ENCODE measurements at places on chromosomes 12 and 14.

DNA sequence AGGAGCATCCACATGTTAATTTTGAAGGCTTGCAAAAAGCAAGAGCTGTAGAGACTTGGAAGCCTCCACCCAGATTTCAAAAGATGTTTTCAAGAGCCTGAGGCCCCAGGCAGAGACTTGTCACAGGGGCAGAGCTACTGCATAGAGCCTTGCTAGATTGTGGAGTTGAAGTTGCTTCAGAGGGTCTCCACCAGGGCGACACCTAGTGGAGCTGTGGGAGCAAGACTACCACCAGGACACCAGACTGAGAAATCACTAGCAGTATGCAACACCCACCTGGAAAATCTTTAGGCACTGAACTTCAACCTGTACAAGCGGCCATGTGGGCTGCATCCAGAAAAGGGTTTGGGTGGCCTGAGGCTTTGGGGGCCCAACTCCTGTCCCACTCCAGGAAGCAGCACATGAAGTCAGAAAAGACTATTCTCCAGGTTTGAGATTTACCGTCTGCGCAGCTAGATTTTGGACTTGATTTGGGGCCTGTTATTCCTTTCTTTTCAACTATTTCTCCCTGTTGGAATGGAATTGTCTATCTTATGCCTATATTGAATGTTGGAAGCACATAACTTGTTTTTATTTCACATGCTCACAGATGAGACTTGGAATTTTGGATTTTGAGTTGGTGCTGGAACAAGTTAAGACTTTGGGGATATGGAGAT is 508.6 kb downstream of the FLRT2 start:
- peak; percentile 13 for DNase-seq

- DNase-seq, result no peak
These were observed 159.2 kb downstream of the MYRFL start for GRCh38 chr12:69984241-69984640.

GRCh38 chr14:97930166-97930565 is 1133.0 kb downstream of the VRK1 start:
- DNase-seq, result no peak

GRCh38 chr12:88752183-88752582 is 171.9 kb upstream of the KITLG start:
- DNase-seq, result no peak

- DNase-seq, result no peak
These were observed 209.2 kb upstream of the NOS1 start for GRCh38 chr12:117570608-117571007.

DNA sequence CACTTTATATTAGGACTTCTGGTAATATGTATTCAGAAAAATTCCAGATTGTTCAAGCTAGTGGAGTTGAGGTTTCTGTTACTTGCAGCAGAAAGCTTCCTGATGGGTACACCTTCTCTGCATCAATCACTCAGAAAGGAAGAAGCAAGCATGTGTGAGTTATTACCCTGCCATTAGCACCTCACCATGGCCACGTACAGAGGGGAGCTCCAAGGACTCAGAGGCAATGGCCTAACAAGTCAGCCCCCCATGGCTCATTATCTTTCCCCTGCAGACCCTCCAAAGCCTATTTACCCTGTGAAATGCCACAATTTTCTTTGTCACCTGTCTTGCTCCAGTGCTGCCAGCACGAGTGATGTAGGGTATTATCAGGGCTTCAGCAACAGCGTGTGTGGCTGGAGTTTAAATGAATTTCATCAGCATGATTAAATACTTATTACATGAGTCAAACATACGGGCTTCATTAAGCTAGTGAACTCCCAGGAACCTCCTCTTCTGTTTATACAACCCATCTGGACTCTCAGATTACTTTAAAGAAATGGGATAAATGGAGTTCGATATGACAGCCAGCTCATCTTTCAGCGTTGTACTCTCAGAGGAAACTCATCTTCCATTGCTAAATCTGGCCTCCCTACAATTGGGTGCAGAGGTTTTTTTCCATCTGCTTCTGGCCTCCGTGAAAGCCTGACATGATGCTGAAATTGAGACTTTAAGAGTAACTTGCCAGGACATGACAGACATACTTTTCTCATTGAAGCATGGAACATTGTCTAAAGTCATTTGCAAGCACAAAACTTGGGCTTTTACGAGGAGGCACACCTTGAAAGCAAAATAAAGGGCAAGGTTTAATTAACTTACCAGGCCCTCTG is 135.9 kb downstream of the TMEM30B start:
- DNase-seq, result no peak

GRCh38 chr12:8960176-8960575 is 10.7 kb upstream of the M6PR start:
- DNase-seq, result no peak
